Ovary (tissue), 10 donors: ENCODE measurements at places on chromosomes 5 and 9. TPM values are rescaled to one million over a fixed set of nuclear protein-coding genes. Genes with fewer than 3 reads are reported as not detected.

Gene DDX4
- total RNA-seq: not detected

Gene ARAP3
- 3.5 TPM for total RNA-seq

Gene GCNT4
- total RNA-seq: 1.6 TPM

GRCh38 chr9:21251190-21251589 is 11.4 kb upstream of the IFNA14 start:
- no peak for DNase-seq
- H3K27me3 ChIP-seq: no peaks in the 10 kb centered on the region
- H3K4me1 ChIP-seq: no peaks in the 10 kb centered on the region
- H3K4me3 ChIP-seq: no peak overlapping the region
- no peak overlapping the region for H3K27ac ChIP-seq
- no peaks in the 10 kb centered on the region for H3K36me3 ChIP-seq
